ENCODE measurements at places on chromosomes 5 and 9. TPM values are rescaled to one million over a fixed set of nuclear protein-coding genes. Genes with fewer than 3 reads are reported as not detected.

PRSS3 gene
- total RNA-seq, result not detected

SCGB3A2 gene
- total RNA-seq, result not detected

S100Z gene
- total RNA-seq, result not detected

OLFML2A gene
- total RNA-seq, result 47.6 TPM

C5orf58 gene
- not detected for total RNA-seq

SLC25A48 gene
- not detected for total RNA-seq

LSM11 gene
- 3.1 TPM for total RNA-seq

SPAG8 gene
- 0.49 TPM for total RNA-seq

TSLP gene
- 0.49 TPM for total RNA-seq

ZDHHC11B gene
- not detected for total RNA-seq

ADAMTS12 gene
- total RNA-seq, result 12.9 TPM

PCDHA9 gene
- total RNA-seq, result 0.36 TPM

FRRS1L gene
- total RNA-seq, result 1.9 TPM

C1QTNF2 gene
- total RNA-seq, result 0.49 TPM

JAKMIP2 gene
- 7.8 TPM for total RNA-seq

CDH6 gene
- total RNA-seq, result 1.5 TPM

FKTN gene
- total RNA-seq, result 37.6 TPM

FBXL17 gene
- total RNA-seq, result 20.0 TPM

ASPN gene
- 49.8 TPM for total RNA-seq

KCNV2 gene
- not detected for total RNA-seq

DOLK gene
- 31.8 TPM for total RNA-seq

SOX30 gene
- total RNA-seq, result under 0.01 TPM

GM2A gene
- total RNA-seq, result 28.3 TPM
